ENCODE measurements at places on chromosomes 1 and 21.

DNA sequence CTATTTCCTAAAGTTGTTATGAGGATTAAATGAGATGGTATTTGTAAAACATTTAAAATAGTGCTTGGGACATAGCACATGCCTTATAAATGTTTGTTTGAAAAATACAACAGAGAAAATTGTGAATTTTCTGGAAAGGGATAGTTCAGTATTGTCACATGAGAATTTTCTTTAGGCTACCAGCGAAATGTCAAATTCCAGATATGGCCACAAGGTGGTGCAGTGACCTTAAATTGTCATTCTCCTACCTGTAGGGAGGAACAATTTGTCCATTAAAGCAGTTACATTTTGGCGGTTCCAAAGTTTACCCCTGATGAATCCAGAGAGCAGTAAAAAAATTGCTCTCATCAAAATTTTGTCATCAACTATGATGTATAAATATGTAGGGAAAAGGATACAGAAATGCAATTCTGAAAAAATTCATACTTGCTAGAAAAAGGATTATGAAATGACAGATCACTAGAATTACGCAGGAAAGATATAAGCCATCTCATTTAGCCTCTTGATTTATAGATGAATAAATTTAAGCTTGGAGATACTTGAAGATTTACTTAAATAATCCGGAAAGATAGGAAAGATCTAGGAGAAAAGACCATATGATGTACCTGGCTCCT, 50.2 kb upstream of the TSHB start:
- peak; percentile 31 for DNase-seq

- no peak for DNase-seq
Measured at GRCh38 chr1:84598846-84599741, 24.9 kb upstream of the CTBS start.

GRCh38 chr1:206828765-206829164, 36.7 kb upstream of the IL20 start:
- DNase-seq, result no peak

DNA sequence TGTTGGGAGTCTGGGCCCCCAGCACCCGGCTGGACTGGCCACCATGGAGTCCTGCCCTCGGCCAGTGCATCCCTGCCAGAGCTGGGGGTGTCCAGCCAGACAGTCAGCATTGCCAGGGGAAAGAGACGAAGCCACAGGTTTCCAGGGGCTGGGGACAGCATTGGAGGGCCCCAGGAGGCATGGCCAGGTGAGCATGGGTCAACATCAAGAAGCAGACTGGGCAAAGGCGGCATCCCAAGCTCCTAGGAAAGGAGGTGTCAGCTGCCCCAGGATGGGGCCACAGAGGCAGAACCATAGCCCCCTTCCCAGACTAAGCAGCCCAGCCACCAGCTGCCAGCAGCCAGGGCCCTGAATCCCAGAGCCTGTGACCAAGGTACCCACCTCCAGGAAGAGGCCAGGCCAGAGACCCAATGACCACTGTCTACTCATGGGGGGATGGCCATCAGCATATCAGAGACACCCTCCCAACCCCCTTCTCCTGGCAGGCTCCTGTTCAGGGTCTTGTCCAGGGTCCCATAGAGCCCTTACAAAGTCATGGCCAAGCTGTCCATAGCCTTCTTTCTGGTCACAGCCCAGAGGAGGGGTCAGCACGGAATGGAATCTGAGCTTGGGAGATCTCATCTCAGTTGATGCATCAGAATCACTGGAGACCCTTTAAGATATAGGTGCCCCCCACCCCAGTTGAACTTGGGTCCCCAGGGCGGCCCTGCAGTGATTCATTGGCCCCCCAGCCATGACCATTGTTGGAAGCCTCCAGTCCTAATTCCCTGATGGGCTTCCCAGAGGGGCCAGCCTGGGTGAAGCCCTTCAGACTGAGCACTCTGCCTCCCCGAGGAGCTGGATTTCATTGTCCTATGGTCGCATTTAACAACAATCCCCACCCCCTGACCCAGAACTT, 32.5 kb downstream of the WNT3A start:
- DNase-seq, result no peak

GRCh38 chr1:24704411-24705259, 40.6 kb upstream of the CLIC4 start:
- DNase-seq, result no peak

- DNase-seq, result no peak
Measured at GRCh38 chr1:178344513-178345091, 152.2 kb downstream of the CLEC20A start.

- no peak for DNase-seq
Measured at GRCh38 chr1:155909894-155910293, 1.3 kb downstream of the RIT1 start.

DNA sequence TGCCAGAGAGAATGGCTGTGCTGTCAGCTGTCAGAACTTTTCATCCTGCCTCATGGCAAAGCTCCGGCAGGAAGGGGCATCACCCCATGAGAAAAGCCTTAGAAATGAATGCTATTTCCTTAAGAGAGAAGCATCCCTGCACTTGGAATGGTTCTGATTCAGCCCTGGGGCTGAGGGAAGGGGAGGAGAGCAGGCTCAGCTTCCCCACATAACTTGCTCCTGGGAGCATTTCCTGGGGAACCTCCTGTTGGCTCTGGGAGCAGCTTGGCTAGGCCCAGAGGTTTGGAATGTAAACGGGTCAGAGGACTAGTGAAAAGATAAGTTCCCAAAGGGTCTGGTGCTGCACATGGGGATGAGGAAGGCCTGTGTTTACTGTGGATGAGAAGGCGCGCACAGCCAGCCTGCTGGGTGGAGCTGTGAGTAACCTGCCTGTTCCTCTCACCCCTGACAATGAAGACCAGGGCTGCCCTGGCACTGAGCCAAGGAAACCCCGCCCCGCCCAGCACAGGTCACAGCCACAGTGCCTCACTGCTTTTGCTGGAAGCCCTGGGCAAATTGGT, 5.0 kb downstream of the PRELP start:
- no peak for DNase-seq

- peak; percentile 48 for DNase-seq
Measured at GRCh38 chr1:150233359-150234308, 2.3 kb downstream of the ANP32E start.

- no peak for DNase-seq
Measured at GRCh38 chr1:151980287-151981177, 13.1 kb downstream of the S100A10 start.

DNA sequence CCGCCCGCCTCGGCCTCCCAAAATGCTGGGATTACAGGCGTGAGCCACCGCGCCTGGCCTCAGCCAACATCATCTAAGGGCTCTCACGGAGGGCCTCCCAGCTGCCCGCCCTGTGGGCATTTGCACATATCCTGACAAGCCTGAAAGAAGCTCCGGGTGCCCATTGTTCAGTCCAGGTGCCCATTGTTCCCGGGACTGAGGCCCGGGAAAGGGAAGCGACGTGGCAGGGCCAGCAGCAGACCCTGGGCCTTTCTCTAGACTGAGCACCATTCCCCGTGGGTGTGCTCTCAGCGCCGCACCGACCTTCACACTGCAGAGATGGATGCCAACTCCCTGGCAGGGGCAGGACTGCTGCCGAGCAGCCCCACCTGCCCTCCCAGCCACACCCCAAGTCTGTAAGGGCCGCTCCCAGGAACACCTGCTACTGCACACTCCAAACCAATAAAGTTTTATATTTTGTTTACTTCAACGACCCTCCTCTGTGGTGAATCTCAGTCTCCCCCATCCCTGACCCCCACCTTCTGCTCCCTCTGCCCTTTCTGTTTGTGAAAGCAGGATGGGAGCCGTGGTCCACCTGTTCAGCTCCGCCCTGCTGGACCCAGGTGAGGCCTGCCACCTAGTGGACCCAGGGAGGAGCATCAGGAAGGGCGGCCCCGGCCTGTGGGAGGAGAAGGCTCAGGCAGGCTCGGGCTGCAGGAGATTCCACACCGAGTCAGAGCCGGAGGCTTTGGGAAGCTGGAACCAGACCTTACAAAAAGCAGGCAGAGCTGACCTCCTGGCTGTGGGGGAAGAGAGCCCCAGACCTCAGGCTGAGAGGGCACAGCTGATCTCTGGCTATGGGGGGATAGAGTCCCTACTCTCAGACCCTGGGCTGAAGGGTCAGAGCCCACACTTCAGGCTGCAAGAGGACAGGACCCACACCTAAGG, 1.1 kb upstream of the TMEM82 start:
- no peak for DNase-seq

- DNase-seq, result peak; percentile 24
Measured at GRCh38 chr1:5915587-5916571, 76.3 kb downstream of the NPHP4 start.

DNA sequence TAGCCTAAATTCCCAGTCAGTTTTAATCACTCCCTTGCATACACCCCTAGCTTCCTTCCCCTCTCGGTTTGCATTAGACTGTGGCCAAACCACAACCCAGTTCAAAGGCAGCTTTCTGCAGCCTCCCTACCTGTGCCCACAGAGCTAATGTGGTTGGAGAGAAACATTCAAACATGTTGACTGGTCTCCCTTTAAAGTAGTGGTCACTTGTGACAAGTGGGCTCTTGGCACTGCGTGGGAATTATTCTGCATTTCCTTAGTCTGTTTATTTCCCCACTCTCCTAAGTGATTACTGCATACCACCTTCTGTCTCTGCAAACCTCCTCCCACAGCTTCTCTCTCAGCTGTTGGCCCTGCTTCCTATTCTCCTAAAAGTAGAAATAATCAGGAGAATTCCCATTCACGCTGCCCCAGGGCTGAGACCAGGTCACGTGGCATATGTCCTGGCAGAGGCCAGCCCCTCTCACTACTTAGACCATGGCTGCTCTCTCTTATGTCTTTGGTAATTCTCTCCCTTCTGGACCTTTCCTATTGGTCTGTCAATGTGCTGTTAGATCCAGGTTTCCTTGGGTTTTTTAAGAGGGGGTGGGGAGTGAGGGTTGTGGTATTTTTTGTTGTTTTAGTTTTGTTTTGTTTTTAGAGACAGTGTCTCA, 38.4 kb upstream of the CD101 start:
- DNase-seq, result no peak

DNA sequence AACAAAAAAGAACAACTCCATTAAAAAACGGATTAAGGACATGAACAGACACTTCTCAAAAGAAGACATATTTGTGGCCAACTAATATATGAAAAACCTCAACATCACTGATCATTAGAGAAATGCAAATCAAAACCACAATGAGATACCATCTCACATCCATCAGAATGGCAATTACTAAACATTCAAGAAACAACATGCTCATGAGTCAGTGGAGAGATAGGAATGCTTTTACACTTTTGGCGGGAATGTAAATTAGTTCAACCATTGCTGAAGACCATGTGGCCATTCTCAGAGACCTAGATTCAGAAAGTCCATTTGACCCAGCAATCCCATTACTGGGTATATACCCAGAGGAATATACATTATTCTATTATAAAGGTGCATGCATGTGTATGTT, 1442.6 kb upstream of the B3GALT2 start:
- no peak for DNase-seq

GRCh38 chr1:201766131-201766866, 62.7 kb upstream of the IPO9 start:
- DNase-seq, result no peak

DNA sequence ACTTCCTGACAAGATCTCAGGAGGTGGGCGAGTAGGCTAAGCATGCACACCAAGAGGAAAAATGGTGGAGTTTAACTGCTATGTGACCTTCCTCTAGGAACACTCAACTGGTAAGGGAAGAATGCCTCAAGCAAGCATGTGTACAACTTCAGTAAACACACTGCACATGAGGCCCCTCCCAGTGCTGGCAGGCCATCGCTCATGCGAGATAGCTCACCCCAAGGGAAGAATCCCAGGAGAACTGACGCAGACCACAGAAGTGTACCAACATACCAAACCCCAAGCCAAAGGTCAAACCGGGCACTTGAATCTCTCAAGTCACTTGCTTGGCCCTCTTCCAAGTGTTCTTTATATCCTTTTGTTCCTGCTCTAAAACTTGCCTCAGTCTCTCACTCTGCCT, 40.5 kb upstream of the GALNT2 start:
- DNase-seq, result no peak

- DNase-seq, result no peak
Measured at GRCh38 chr21:43884012-43884860, 19.2 kb downstream of the AGPAT3 start.

DNA sequence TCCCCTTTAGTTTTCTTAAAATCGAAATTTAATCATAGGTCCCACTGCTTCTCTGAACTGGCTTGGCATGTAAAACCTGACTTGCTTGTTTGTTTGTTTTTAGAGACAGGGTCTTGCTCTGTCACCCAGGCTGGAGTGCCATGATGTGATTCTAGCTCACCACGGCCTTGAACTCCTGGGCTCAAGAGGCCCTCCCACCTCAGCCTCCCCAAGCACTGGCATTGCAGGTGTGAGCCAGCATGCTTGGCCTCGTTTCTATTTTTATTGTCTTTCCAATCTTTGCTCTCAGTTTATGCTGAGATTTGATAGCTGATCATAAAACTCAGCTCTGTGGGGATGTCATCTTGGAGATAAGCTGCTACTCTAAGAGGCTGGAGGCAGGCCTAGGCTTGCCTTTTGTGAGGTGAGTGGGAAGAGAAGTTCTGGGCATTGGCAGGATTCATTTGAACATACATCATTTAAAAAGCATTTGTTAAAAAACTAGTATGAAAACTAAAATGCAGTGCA, 51.5 kb upstream of the GCLM start:
- DNase-seq, result no peak
